ENCODE measurements at places on chromosomes 6 and 20.

GRCh38 chr6:137269347-137269746, 50.2 kb upstream of the IFNGR1 start:
- no peak for DNase-seq

- no peak for DNase-seq
Measured at GRCh38 chr6:32816746-32817204, at the start of gene HLA-DOB. Gene HLA-DOB, minus strand, starts transcription at chr6:32817002. Its CDS starts 51 bp downstream, at chr6:32816951.

GRCh38 chr20:43462660-43463526, 5.2 kb downstream of the SRSF6 start:
- DNase-seq: no peak

- DNase-seq: no peak
Measured at GRCh38 chr20:20524756-20525155, 156.9 kb downstream of the INSM1 start.

DNA sequence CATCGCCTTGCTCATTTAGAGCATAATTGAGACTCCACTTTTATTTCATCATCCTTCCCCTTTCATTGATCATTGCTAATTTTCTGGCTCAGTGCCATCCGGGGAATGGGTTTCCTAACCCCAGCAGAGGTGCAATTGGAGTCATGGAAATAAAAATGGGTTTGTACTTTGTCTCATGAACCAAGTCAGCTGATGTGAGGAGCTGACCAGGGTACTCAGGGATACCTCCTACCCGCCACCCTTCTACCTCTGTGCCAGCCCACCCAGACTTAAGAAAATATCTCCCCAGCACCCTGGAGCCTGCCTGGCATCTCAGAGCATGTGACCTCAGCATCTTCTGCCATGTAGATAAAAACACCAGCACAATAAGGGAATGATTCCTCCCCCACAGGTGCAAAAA, 59.1 kb upstream of the MAFB start:
- DNase-seq: no peak
